ENCODE measurements at places on chromosomes 1 and 21.

DNA sequence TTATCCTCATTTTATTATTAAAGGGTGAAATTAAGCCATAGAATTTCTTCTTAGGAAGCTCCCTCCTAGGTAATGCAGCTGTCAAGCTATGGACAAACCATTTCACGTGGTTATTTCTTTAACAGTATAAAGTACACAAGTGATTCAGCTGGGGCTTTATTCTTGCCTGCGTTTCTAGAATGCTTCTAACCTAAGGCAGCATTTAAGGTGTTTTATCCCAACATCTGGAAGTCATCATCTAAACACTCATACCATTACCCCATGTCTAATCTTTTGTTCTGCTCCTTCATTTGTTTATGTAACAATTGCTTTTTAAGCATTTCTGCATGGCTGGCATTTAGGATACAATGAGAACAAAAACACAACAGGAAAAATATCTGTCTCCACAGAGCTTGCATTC is 829.2 kb upstream of the ADAMTS5 start:
- DNase-seq: no peak

GRCh38 chr1:86151427-86151826 is 5.1 kb downstream of the COL24A1 start:
- no peak for DNase-seq

- no peak for DNase-seq
These were observed 27.7 kb downstream of the SPATA45 start for GRCh38 chr1:212819726-212820125.

GRCh38 chr1:180548686-180549317 is 10.0 kb upstream of the OVAAL start:
- DNase-seq: no peak

- DNase-seq: no peak
These were observed 45.7 kb downstream of the ELK4 start for GRCh38 chr1:205585835-205586785.

DNA sequence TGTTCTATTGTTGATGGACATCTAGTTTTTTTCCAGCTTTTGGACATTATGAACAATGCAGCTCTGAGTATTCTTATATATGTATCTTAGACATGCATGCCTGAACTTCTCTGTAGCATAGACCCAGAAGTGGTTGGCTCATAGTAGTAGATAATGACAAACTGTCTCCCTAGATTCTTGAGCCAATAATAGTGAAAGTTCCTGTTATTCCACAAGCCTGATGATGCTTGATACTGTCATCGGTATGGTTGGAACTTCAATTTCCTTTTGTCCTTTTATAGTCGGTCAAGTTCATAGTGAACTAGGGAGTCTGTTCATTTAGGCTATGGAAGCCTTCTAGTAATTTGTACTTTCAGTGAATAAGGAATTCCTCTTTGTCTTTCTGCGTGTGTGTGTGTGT is 56.8 kb downstream of the MTR start:
- DNase-seq: no peak

GRCh38 chr1:234316937-234317336 is 56.3 kb upstream of the COA6 start:
- DNase-seq: no peak

GRCh38 chr1:245094954-245095353 is 59.8 kb upstream of the KIF26B start:
- DNase-seq: no peak

GRCh38 chr1:11784993-11785769 is 20.6 kb downstream of the MTHFR start:
- peak; percentile 70 for DNase-seq

DNA sequence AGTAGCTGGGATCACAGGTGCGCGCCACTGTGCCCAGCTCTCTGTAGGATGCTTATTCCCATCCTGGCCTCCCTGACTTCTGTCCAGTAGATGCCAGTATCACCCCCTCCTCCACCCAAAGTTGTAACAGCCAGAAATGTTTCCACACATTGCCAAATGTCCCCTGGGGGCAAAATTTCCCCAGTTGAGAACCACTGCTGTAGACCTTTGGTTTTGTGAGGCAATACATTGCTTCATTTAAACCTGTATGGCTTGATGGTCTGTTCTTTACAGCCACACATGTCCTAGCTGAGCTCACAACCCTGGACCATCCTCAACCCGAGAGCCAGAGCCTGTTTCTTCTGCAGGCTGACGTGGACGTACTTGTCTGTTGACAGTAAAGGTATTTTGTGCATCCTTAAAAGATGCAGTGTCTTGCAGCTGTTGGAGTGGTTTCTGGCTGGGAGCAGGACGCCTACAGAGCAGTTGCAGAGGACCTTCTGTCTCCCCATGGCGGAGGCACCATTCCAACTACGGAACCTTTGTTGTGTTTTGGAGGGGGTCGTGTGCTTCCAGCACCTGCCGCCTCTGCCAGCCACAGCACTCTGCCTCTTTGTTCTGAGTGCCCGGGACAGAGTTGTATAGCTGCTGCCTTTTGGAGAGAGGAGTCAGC is 26.6 kb downstream of the DOP1B start:
- DNase-seq: no peak

GRCh38 chr1:212651521-212651920 is 43.0 kb downstream of the ATF3 start:
- no peak for DNase-seq

DNA sequence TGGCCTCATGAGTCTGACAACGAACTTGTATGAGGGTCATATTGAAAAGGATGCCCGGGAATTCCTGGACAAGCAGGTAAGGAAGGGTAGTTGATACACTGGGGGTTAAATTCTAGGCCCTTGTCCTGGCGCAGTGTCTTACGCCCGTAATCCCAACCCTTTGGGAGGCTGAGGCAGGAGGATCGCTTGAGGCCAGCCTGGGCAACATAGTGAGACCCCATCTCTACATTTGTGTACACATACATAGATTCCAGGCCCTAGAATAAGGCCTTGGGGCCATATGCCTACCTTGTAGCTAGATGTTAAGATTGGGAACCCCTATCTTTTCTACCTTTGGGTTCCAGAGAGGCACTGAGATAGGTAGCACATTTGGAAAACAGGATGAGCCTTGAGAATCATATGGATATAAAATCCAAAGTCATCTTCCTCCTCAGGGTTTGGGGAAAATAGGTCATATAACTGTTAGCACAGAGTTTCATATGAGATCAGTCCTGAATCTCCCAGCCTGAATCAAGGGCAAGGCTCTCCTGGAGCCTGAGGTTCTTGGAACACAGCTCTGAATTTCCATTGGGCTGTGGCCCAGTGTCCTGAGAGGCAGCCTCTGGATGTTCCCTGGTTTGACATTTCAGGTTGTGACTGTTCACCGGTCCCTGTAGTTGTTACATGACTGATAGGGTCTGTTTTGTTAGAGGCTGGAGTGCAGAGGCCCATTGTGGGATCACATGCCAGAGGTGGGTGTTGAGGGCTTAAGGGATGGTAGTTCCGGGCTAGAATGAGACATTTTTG is 104.4 kb downstream of the PIK3R3 start:
- DNase-seq: no peak

DNA sequence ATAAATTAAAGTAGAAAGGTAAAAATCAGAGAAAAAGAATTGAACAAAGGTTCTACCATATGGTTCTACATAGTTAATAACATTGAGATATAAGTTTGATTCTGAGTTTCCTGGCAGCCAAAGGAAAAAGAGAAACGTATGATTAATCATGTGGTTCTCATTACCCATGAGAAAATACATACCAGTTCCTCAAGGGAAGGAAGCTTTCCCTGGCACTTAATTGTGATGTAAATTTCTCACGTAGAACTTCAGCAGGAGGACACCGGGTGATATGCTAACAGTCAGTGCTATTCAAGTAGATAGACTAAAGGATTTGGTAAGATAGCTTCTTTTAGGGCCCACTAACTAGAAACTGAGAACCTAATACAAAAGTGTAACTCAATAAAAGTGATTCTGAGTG is 218.5 kb downstream of the NFIA start:
- DNase-seq: no peak

GRCh38 chr1:155061381-155062150 is 2.0 kb upstream of the EFNA4 start:
- DNase-seq: no peak

- no peak for DNase-seq
These were observed 246.4 kb downstream of the MATN1 start for GRCh38 chr1:30476911-30477459.

GRCh38 chr1:90262791-90263190 is 267.9 kb downstream of the ZNF326 start:
- no peak for DNase-seq

DNA sequence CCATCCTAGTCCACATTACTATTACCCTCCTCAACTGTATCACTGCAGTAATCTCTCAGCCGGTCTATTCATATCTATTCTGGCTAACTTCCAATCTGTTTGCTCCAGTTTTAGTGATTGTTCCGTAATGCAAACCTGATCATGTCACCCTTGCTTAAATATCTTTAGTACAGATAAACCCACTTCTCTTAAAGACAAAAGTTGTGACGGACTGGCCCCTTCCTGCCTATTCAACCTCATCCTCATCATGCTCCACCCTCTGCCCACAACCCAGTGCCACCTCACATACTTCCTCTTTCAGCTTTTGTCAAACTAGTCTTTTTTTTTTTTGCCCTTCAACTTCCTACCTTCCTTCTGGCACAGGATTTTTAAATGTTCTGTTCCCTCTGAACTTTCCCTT is 2.8 kb upstream of the C1orf162 start:
- no peak for DNase-seq

- DNase-seq: no peak
These were observed 70.0 kb downstream of the KCTD3 start for GRCh38 chr1:215637041-215637573.

DNA sequence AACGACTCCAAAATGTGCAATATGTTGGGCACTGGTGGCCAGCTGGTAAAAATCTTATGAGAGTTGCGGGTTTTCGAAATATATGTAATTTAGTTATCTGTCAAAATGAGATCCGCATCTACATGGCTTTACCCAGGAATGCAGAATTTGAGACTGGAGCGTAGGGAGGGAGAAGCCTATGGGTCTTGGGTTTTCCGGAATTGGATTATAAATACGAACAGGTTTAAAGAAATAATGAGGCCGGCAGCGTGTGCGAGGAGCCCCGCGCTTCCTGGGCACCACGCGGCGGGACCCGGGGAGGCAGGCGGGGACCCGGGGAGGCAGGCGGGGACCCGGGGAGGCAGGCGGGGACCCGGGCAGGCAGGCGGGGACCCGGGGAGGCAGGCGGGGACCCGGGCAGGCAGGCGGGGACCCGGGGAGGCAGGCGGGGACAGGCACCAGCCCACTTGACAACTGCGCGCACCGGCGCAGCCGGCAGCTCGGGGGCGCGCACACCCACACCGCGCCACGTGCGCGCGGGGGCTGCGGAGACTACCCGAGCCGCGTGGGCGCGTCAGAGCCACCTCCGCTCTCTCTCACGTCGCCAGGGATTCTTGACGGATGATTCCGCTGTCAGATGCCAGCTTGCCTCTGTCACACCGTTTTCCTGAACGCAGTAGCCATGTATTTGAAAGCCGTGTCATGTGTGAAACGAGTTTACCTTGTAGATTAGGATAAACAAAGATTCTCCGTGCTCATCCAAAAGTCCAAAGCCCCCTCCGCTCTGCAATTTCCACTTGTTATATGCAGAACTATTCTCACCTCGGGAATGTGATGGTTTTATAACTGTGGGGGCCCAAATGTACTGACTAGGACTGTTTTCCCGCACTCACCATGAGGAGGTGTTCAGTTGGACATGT is 54.3 kb upstream of the HNRNPU start:
- DNase-seq: no peak

DNA sequence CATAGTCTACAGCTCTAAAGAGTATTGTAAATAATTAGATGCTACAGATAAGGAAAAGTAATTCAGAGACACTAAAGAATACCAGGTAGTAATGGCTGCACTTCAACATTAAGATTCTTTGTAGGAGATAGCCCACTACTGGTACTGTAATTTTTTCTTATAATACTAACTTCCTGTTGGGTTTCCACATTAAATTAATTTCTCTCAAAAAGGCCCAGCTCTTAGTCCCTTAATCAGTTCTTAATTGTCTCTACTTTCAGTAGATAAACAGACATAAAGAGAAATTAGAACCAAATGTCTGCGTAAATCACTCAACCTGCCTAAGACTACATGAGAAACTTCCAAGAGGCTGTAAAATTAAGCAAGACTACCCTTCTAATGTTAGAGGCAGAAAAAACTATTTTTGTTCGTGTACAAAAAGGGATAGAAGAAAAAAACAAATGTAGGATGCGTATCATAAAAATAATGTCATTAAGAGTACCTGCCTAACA is 83.4 kb downstream of the NOTCH2 start:
- DNase-seq: no peak

DNA sequence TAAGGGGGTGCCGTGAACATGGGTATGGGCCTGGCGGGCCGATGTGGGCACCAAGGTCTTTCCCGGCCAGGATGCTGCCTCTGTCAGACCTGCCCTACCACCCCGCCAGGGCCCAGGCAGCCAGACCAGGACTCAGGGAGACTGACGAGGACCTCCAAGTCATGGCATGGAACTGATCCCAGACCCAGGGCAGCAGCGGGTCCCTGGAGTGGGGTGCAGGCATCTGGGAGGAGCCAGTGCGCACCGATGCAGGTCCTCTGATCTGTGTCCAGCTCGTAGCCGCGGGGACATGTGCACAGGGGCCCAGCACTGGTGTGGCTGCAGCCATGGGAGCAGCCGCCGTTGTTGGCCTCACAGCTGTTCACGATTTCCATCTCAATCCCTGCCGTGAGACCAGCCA is 56.8 kb downstream of the ARHGEF16 start:
- no peak for DNase-seq

- no peak for DNase-seq
These were observed 113.5 kb downstream of the GDAP2 start for GRCh38 chr1:117815926-117816325.

GRCh38 chr1:155171836-155172731 is 1.0 kb downstream of the KRTCAP2 start:
- no peak for DNase-seq

All from iPS DF 19.7 (cell line).